Stimulated activated CD4-positive, alpha-beta T cell treated with anti-CD3 and anti-CD28 coated beads, Interleukin-2, amount 100 ng/mL, for 4 hours (primary cell): ENCODE measurements at places on chromosomes 3 and 15.

DNA sequence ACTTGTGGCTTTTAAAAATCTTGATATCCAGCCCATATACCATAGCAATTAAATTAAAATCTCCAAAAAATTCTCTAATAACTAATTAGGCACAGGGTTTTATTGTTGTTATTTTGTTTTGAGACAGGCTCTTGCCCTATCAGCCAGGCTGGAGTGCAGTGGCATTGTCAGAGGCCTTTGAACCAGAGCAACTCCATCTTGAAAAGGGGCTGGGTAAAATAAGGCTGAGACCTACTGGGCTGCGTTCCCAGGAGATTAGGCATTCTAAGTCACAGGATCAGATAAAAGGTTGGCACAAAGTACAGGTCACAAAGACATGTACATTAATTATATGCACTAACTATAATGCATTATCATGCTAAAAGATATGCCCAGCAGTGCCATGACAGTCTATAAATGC is 31.2 kb upstream of the ACP3 start:
- no peak for DNase-seq

- DNase-seq = no peak
Measured at GRCh38 chr3:158420654-158421396, 150.2 kb upstream of the MLF1 start.

GRCh38 chr3:138686771-138687221 is 78.2 kb downstream of the FAIM start:
- no peak for DNase-seq

DNA sequence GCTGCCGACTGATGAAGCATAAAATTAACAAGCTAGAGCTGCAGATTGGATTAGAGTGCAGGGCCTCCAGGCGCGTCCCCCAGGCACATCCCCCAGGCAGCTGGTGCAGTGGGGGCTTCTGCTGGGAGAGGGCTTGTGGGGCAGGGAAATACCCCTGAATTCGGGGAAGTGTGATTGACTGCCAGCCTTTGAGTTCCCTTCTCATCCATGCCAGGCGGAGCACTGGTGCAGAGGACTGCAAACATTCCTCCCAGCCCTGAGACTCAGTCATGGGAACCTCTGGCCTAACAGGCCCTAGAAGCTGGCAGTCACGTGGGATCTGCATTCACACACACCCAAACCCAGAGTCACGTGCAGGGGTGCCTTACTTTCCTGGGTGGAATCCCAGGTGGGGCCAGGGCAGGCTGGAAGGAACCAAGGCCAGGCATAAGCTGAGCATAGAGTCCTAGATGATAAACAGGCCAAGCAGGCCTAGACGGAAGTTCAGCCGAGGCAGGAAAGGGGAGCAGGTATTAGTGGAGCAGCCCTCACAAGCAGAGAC is 46.2 kb upstream of the SEC22A start:
- DNase-seq = no peak

DNA sequence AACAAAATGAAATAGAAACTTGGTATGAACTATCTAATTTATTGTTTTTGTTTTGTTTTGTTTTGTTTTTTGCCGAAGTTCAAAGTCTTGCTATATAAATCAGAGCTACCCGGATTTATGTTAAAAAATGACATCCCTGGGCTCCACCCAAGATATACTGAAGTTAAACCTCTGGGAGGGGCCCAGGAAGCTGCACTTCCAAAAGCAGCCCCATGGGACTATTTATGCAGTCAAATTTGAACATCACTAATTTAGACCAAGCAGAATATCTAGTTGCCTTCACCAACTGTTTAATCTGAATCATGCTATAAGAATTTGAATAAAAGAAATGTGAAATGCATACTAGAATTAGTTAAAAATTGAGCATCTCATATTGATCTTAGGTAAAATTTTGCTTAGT is 32.2 kb downstream of the PEX5L start:
- no peak for DNase-seq

DNA sequence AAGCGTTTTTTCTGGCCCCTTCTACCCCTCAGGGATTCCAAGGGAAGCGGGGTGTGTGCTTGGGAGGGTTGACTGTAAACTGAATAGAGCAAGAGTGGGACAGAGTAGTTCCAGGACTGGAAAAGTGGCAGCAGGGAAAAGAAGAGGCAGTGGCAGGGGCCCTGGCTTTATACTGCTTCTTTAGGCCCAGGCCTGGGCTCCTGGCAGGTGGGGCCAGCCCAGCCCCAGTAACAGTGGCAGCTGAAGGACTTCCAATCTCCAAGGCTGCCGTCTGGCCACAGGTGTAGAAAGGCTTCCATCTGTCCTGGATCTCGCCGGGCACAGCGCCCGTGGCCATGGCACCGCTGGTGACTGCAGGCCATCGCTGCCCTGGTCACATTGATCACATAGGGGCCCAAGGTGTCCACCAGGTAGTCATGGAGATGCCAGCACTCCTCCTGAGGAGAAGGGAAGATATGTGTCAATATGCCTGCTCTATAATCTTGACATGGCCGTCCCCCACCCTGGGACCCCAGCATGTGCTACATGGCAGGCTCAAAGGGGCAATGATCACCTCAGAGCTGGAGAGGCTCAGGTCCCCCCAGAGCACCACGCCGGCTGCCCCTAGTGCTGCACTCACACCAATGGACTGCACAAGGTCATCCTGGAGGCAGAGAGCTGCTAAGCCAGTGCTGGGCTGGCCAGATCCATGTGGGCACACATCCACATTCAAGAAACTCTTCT is 1.0 kb upstream of the IFRD2 start:
- no peak for DNase-seq
